EH (cell line): ENCODE measurements at places on chromosomes 1 and 21.

DNA sequence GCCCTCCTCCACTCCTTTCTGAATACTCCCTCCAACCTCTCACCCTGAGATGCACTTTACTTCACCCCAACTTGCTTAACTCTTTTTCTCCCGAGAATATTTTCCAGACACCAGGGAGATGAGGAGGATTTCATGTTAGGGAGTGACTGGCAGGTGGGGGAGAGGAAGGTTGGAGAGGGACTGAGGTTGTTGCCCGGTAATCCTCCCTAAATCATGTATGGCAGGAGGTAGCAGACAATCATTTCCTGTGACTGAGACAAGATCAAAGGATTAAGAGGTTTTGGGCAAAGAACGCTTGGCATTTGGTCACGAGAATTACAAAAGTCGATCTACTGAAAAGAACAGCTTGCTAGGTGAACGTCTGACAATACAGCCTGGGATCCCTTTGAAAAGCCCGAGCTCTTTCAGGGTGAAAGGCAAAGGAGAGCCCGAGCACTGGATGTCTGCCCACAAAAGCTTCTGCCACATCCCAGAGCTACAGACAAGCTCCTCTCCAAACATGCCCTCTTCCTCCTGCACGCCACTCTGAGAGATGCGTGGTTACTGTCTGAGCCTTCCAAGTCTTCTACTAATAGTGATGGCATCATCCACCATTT is 154.1 kb downstream of the DAB1 start:
- no peak for DNase-seq

DNA sequence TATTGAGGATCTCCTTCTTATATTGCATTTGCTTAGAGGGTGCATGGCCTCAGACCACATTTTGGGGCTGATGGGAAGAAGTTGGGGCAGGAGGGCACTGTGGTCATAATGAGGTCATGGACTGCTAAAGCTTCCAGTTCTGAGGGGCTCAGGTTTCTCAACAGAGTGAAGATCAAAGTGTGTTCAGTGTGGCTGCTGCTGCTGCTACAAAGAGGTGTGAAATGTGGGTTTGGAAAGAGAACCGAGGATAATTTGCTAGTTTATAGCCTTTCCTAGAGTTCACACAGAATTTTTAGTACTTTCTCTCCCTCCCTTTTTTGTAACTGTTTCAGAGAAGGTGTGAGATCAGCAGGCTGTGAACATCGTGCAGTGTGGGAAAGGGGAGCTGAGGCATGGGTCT is 73.3 kb downstream of the CACNA1E start:
- no peak for DNase-seq

DNA sequence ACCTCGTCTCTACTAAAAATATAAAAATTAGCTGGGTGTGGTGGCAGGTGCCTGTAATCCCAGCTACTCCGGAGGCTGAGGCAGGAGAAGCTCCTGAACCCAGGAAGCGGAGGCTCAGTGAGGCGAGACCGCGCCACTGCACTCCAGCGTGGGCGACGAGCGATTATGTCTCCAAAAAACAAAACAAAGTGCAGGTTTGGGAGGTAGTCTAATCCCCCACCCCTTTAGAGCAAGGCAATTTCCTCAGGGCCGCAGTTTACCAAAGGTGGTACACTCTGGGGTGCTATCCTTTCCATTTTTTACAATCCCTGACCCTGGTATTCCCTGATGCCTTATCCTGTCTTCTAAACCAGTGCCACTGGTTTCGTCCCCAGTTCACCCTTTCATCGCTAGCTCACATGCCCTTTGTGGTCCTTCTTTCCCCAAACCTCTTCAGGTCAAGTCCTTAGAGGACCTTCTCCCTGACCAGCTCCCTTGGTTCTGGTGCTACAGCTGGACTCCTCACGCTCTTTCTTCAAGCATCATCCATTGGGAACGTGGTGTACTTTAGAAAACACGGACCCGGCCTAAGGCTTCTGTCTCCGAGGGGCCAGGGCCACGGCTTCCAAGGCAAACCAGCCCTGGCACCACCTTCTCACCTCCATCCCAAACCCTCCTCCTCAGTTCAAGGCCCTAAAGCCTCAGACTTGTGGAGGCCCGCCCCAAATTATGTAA is 873 bp downstream of the IFT25 start:
- DNase-seq = peak; percentile 31

- DNase-seq = peak; percentile 97
These were observed 193.5 kb downstream of the PAPPA2 start for GRCh38 chr1:176656257-176656995.

GRCh38 chr1:10087210-10087609 is 54.5 kb downstream of the UBE4B start:
- DNase-seq = no peak

- no peak for DNase-seq
These were observed 47.0 kb upstream of the KCNK1 start for GRCh38 chr1:233566886-233567285.

- DNase-seq = peak; percentile 6
These were observed 973.7 kb downstream of the LTN1 start for GRCh38 chr21:28018741-28019669.

DNA sequence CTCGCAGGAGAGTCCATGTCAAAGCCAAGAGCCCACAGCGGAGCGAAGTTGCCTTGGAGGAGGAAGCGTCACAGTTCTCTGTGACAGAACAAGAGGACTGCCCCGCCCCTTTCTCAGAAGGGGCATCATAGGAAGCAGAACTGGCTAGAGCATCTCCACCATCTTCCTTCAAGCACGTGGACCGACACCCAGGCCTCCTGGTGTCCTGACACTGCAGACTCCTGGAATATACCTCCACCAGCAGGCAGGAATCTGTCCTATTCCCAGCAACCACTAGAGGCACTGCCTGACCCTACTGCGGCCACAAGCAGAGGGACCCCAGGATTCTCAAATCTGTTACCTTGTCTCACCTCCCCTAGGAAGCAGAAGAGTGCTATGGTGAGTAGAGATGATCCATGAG is 37.8 kb downstream of the GPA33 start:
- DNase-seq = no peak

DNA sequence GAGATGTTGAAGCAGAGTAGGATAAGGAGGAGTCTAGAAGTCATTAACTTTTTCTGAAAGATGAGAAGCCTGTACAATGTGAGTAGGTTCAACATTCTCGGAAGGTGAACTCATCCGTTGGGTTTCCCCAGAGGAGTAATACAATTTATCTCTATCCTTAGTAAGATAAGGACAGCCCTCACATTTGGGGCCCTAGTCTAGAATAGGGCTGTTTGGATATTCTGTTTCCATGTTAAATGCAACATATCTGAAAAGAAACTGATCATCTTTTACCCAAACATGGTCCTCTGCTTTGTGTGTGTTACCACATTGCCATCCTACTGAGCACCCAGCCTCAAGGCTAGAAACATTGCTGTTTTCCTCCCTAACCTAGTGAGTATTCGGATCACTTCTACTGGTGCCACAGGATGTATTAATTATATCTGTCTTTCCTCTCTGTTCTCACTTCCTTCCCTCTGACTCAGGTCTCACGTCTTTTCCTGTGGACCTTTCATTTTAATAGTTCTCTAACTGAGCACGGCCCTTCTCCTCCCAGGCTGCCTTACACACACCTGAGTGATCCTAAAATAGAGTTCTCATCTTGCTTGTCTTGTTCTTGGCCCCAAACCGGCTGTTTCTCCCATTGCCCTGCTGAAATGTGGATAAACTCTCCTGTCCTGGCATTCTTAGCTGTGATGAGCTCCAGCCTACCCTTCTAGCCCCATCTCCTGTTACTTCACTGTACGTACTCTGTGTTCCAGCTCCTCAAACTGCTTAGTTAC is 91.7 kb downstream of the CDC14A start:
- peak; percentile 15 for DNase-seq

DNA sequence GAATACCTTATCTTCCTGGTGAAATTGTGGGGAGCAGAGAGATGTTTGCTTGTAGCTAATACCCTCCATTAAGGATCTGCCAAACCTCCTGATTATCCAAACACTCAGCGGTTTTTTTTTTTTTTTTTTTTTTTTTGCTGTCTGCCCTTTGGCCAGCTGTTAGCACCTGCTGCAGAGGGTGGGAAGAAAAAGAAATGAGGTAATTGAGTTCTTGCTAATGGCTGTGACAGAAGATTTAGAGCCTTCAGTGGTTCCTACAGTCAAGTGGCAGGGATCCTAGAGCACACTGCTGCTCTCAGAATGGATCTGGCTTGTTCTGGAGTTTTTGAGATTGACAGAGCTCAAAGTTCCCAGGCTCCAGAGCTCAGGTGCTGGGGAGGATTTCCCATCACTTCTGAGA is 342.5 kb downstream of the DISC1 start:
- no peak for DNase-seq

- no peak for DNase-seq
These were observed 4.1 kb downstream of the S100A2 start for GRCh38 chr1:153561466-153561985.
